ENCODE measurements at places on chromosomes 4 and X. TPM values are rescaled to one million over a fixed set of nuclear protein-coding genes. Genes with fewer than 3 reads are reported as not detected.

The VGLL1 gene
- not detected for total RNA-seq

The GAGE12H gene
- not detected for total RNA-seq

The TMEM144 gene
- 9.1 TPM for total RNA-seq

The CXCL13 gene
- 0.31 TPM for total RNA-seq

The RBBP7 gene
- total RNA-seq = 101 TPM

The ZNF280C gene
- 6.1 TPM for total RNA-seq

The GAGE13 gene
- not detected for total RNA-seq

The DYNLT3 gene
- total RNA-seq = 18.1 TPM

The GAGE12F gene
- total RNA-seq = not detected

The MAGEA6 gene
- total RNA-seq = not detected

The SORCS2 gene
- total RNA-seq = 13.4 TPM

The FOXP3 gene
- 0.21 TPM for total RNA-seq

The NDNF gene
- total RNA-seq = 51.1 TPM

The SFRP2 gene
- total RNA-seq = 111 TPM

The RAB41 gene
- not detected for total RNA-seq

Data from tongue (tissue), 3 donors.